ENCODE measurements at places on chromosomes 2 and 18.

- no peak for DNase-seq
Measured at GRCh38 chr2:127226132-127226519, 6.0 kb upstream of the CYP27C1 start.

GRCh38 chr2:112705575-112705974 is 15.2 kb upstream of the NT5DC4 start:
- DNase-seq: no peak

GRCh38 chr18:37565977-37566478 is 430 bp upstream of the CELF4 start:
- DNase-seq: peak; percentile 57

GRCh38 chr2:164932377-164932776 is 22.9 kb downstream of the SLC38A11 start:
- DNase-seq: no peak

DNA sequence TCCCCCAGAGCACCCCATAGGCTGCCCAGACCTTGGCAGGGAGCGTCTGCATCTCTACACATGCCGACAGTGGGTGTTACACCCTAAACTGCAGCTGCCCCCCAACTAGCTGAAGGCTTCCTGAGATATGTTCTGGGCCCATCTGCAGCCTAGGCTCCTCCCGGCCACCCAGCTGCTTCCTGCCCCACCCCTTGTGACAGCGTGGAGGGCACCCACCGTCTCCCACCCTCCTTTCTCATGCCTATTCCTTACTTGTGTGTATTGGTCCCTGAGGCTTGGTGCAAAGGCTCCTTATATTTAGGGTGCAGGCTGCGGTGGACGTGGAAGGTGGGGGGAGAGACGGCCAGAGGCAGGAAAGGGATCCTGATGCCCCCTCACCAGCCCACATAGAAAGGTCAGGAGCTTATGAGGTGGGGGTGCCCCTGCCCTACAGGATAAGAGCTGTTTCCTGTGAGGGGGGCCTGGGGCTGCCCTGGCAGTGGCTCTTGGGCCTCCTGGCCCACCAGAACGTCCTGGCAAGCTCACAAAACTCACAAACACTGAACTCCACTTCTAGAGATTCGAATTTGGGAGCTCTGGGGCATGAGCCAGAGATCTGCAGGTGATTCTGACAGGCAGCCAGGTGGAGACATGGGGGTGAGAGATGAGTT is 7.3 kb upstream of the PROM2 start:
- DNase-seq: no peak

DNA sequence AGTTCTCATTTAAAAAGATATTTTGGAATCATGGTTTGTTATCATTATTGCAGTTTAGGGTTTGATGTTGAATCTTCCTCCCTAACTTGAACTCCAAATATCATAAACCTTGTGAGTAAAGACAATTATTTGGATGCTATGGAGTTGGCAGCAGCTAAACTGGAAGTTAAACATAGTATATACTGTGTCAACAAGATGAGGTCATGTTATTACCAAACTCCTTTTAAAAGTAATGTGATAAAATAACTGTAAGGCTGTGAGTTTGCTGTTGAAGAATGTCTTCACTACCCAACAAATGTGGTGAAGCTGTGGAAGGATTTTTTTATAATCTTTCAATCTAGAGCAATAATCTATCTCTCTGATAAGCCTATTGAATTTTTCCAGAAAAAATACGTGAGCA is 16.0 kb downstream of the DNAH6 start:
- DNase-seq: no peak

DNA sequence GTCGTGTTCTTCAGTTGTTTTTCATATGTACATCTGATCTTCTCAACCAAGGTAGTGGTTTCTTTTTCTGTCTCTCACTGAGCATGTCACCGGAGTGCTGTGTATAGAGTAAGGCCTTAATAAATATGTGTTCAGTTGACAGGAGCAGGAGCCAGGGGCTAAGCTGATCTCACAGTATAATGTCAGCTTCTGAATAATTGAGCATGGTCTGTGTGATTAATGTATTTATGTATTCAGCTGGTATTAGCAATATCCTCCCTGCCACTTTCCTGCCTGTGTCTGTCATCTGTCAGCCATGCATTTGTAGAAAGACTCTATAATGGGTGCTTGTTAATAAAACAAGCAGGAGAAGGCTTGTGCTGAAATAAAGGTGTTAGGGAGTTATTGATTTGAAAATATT is 198.9 kb downstream of the ADCYAP1 start:
- DNase-seq: no peak

DNA sequence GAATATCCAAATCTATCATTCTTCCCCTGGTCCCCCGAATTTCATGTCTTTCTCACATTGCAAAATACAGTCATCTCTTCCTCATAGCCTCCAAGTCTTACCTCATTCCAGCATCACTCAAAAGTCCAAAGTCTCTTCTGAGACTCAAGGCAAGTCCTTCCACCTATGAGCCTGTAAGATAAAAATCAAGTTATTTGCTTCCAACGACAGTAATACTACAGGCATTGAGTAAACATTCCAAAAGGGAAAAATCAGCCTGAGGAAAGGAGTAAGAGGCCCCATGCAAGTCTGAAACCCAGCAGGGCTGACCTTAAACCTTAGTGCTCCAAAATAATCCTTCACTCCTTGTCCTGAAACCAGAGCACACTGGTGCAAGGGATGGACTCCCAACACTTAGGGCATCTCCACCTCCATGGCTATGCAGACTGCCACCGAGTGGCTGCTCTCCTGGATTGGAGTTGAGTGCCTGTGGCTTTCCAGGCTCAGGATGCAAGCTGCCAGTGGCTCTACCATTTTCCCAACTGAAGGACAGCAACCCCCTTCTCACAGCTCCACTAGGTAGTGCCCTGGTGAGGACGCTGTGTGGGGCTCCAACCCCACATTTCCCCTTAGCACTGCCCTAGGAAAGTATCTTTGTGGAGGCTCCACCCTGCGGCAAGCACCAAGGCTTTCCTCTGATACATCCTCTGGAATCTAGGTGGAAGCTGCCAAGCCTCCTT is 16.3 kb downstream of the DTNA start:
- peak; percentile 58 for DNase-seq

- no peak for DNase-seq
Measured at GRCh38 chr2:119233326-119234020, 9.8 kb downstream of the STEAP3 start.

DNA sequence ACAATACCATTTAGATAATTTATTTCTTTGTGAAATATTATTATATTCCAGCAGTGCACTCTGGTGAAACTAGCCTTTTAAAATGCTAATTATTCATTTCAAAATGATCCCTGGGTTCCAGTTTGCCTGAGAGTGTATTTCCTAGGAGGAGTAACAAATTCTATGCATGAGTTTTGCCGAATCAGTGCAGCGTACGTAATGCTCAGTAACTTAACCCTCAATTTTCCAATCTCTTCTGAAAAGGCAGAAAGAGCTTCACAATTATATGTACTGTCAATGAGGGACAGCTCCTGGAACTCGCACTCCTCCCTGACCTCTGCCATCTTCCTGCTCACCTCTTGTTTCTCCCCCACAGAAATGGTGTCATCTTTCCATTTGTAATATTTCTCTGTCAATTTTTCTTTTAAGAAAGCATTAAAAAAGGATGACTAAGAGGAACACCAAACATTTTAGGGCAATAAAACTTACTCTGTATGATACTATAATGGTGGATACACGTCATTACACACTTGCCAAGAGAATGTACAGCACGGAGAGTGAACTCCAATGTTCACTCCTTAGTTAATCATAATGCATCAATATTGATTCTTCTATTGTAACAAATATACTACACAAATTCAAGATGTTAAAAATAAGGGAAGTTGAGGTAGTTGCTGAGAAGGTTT is 25.7 kb upstream of the XIRP2 start:
- DNase-seq: no peak

- no peak for DNase-seq
Measured at GRCh38 chr2:69201259-69201658, 185.8 kb downstream of the GFPT1 start.

DNA sequence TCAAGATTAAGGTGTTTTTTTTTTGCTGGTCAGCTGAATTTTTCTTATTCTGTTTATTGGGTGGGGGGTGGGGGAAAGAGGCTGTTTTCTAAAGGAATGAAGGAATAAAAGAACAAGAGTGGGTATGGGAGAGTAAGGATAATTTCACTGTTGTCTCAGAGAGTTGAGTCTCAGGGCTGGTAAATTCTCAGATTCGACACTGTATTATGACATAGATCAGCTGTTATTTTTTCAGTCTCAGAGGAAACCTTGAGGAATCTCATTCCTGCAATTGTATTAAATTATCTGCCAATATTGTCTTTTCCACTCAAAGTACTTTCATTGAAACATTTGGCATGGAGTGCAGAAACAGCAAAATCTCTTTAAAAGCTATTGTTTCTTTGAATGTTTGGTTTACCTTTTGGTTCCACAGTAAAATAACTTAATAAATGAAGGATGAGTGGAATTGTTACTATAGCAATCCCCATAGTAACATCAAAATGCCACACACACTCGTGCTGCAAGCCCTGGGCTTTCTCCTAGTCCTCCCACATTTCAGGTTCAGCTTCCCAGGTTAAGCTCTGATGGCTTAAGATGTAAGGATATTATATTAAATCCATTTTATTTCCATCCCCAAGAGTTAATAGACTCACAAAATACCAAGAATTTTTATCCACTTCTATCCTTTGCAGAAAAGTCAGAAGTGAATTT is 478.7 kb upstream of the TCF4 start:
- DNase-seq: no peak

DNA sequence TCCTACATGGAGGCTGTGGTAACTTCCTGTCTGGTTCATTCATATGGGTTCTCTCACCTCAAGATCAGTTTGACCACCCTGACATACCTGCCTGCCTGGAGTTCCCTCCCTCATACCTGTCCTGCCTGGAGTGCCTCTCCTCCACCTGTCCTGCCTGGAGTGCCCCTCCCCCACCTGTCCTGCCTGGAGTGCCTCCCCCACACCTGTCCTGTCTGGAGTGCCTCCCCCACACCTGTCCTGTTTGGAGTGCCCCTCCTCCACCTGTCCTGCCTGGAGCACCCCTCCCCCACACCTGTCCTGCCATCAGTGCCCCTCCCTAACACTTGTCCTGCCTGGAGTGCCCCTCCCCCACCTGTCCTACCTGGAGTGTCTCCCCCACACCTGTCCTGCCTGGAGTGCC is 461.9 kb downstream of the PTPRM start:
- DNase-seq: no peak

DNA sequence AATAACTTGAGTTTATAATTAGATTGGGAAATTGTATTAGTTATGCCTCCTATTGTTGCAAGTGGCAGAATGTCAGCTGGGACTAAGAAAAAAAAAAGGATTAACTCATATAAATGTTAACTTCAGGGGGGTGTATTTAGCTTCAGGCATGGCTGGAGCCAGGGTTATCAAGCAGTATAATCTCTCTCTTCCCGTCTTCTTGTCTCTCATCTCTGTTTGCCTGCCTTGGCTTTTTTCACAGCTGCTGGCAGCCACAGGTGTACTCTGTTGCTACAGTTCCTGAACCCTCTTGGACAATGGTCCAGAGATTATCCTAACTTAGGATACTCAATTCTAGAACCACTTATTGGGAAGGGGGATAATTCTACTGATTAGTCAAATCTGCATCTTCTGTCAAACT is 370.7 kb upstream of the MEX3C start:
- no peak for DNase-seq

DNA sequence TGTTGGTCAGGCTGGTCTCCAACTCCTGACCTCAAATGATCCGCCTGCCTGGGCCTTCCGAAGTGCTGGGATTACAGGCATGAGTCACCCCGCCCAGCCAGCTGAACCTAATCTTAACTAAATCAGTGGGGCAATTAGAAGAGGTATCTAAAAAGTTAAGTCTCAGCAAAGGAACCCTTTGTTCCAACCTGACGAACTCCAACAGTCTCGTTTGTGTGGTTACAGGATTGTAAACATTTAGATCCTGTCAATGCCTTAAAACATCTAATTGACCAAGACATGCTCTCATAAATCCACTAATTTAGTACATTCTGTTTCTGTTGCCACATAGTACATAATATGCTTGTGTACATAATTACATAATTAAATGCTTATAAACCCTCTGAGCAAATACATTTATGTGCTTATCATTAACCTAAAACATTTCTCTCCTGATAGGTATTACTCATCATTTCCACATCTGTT is 31.1 kb upstream of the STK39 start:
- DNase-seq: peak; percentile 59

- DNase-seq: no peak
Measured at GRCh38 chr2:84055816-84056215, 403.3 kb downstream of the SUCLG1 start.

DNA sequence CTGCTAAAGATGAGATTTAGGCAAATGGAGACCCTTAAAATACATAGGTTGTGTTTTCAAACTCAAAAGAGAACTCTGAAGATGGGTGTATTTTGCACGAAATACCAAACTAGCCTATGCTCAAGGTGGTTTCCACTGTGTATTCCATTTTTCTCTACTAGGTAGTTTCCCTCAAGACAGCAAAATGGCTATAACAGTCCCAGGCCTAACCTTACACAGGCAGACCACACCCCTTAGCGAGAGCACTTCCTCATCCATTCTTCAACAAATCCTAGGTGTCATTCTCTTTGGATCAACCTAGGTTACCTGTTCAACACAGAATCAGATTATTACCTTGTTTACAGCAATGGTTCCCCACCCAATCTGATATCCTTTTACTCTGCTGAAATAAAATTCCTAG is 42.6 kb downstream of the HNRNPLL start:
- no peak for DNase-seq

GRCh38 chr2:222214885-222215284 is 83.9 kb downstream of the PAX3 start:
- DNase-seq: no peak

DNA sequence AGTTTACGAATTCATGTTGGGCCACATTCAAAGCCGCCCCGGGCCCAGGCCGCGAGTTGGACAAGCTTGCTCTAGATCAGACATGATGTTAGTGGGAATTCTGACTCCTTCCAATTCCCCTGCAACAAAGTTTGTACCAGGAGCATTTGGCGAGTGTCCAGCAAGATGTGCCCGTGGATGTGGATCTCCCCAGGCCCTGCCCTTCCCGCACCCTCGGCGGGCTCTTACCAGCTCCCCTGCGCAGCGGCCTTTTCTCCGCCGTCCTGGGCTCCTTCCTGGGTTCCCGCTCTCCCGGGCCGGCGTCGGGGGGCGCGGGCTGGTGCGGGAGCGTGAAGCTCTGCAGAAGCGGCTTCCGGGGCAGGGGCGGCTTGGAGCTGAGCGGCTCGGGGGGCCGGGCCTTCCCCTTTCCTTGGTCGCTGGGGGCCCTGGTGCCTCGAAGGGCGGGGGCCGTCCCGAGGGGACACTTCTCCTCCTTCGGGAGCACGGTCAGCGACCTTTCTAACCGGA is 90.8 kb upstream of the MGAT4A start:
- no peak for DNase-seq

- DNase-seq: no peak
Measured at GRCh38 chr2:215421859-215422461, 13.9 kb downstream of the FN1 start.

GRCh38 chr2:14831458-14831857 is 198.9 kb downstream of the LRATD1 start:
- DNase-seq: no peak

All from mesendoderm (in vitro differentiated cells).